ENCODE measurements at places on chromosomes 2 and 18. TPM values are rescaled to one million over a fixed set of nuclear protein-coding genes. Genes with fewer than 3 reads are reported as not detected.

CYTIP gene
- 0.35 TPM for total RNA-seq

DNA sequence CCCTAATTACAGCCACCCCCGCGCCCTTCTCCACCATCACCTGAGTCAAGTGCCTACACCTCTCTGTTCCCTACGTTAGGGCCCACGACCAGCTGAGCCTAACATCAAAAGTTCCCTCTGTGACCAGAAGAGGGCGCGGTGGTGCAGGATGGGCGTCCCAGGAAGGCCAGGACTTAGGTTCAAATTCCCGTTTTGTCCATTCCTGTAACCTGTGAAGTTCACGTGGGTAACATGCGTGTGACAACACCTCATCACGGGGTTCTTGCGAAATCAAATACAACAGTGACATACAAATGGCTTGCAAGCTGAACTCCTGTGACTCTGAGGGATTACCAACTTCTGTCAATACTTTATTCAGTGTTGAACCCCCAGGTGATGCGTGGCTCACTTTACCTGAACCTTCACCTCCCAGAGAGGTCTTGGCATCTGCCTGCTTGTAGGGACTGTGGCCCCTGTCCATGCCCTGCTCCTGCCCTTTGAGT is 207.9 kb downstream of the ARL4C start:
- H3K4me1 ChIP-seq = peaks cover 19% of the 10 kb centered on the region
- H3K27me3 ChIP-seq = no peaks in the 10 kb centered on the region
- no peak overlapping the region for H3K4me3 ChIP-seq
- no peak overlapping the region for H3K27ac ChIP-seq
- H3K36me3 ChIP-seq = no peaks in the 10 kb centered on the region

GRCh38 chr2:105297216-105297615 is 32.3 kb downstream of the TGFBRAP1 start:
- H3K36me3 ChIP-seq = peaks cover 3% of the 10 kb centered on the region
- no peak overlapping the region for H3K4me3 ChIP-seq
- no peak overlapping the region for H3K27ac ChIP-seq
- H3K27me3 ChIP-seq = no peaks in the 10 kb centered on the region
- DNase-seq = no peak
- peaks cover 20% of the 10 kb centered on the region for H3K4me1 ChIP-seq

RGPD4 gene
- total RNA-seq = 0.05 TPM

ALK gene
- total RNA-seq = 2.1 TPM

- peaks cover 21% of the 10 kb centered on the region for H3K4me1 ChIP-seq
- H3K27ac ChIP-seq = no peak overlapping the region
- H3K36me3 ChIP-seq = no peaks in the 10 kb centered on the region
- no peak for DNase-seq
- H3K27me3 ChIP-seq = no peaks in the 10 kb centered on the region
- no peak overlapping the region for H3K4me3 ChIP-seq
Observed at GRCh38 chr2:50431958-50432650, 599.8 kb downstream of the NRXN1 start.

ADAM23 gene
- 34.0 TPM for total RNA-seq

GRCh38 chr2:71826299-71826698 is 321.4 kb downstream of the CYP26B1 start:
- peaks cover 4% of the 10 kb centered on the region for H3K4me1 ChIP-seq
- DNase-seq = no peak
- no peak overlapping the region for H3K27ac ChIP-seq
- no peak overlapping the region for H3K4me3 ChIP-seq

DNA sequence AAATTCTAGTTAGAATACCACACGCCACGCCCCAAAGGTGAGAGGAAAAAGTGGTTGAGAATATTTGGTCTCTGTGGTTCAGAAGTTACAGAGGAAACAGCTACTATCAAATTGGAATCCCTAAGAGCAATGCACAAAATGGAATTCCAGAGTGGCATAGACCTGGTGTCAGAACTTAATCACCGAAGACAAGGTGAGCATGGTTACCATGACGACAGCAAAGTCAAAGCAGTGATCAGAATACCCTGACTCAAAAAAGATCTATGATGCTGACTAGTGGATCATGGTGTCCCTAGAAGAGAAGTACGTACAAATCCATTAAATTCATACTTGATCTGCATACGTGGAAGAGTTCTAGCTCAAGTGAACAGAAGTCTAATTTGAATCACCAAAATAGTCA is 14.5 kb downstream of the LRRTM4 start:
- H3K4me3 ChIP-seq = no peak overlapping the region
- no peak for DNase-seq
- no peaks in the 10 kb centered on the region for H3K27me3 ChIP-seq
- no peak overlapping the region for H3K27ac ChIP-seq

GRCh38 chr2:235836491-235836911 is 331.7 kb downstream of the GBX2 start:
- no peak overlapping the region for H3K4me3 ChIP-seq
- peaks cover 2% of the 10 kb centered on the region for H3K36me3 ChIP-seq
- no peaks in the 10 kb centered on the region for H3K27me3 ChIP-seq
- no peak for DNase-seq

IL1F10 gene
- not detected for total RNA-seq

LIMS3 gene
- total RNA-seq = 1.2 TPM

DNA sequence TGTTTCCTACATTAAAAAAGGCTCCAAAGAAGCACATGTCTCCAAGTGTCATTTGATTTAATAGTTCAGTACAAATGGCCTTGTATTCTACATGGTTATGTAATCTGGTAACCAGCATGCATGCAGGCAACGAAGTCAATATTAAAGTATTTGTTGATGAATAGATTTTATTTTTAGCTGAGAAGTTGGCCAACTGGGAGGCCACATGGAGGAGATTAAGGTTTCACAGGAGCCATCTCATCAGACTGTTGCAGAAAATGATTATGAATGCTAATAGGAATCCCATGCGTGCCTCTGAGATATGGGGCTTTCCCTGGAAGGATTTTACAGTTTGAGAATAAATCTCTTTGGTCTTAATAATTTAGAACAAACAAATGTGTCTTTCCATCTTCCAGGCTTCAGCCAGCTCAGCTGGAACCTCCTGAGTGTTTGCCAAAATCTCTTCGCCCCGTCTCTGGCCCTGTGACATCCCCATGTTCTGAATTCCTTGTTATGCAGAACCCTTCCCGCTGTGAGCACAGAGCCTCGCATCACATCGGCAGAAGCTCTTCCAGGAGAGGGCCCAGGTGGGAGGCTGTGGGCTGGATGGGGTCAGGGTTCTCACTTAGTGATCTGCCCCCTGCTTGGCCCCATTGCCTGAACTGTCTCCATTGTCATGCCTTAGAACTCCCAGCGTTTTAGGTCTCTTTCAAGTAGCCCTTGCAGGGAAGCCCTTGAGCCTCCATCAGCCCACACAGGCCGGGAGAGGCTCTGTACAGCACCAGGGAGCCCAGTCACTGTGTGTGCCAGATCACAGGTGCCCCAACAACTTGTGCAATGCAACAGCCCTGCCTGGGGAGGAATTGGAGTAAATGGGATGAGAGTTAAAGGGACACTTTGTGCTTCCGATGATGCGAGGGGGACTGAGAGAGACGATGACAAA is 190.5 kb upstream of the TWIST2 start:
- no peak for DNase-seq
- H3K27me3 ChIP-seq = no peaks in the 10 kb centered on the region
- H3K4me1 ChIP-seq = peaks cover 21% of the 10 kb centered on the region

GRCh38 chr2:6806604-6807003 is 59.1 kb downstream of the CMPK2 start:
- H3K4me1 ChIP-seq = peaks cover 42% of the 10 kb centered on the region
- peaks cover 3% of the 10 kb centered on the region for H3K27me3 ChIP-seq
- DNase-seq = no peak
- H3K4me3 ChIP-seq = no peak overlapping the region
- peaks cover 3% of the 10 kb centered on the region for H3K36me3 ChIP-seq

GRCh38 chr2:88016960-88017779 is 823 bp upstream of the RNU2-63P start:
- peak overlapping the region; percentile 100 for H3K27ac ChIP-seq
- H3K36me3 ChIP-seq = no peaks in the 10 kb centered on the region
- peaks cover 38% of the 10 kb centered on the region for H3K4me1 ChIP-seq

ANKRD53 gene
- 1.2 TPM for total RNA-seq

SULT1C2 gene
- total RNA-seq = 0.19 TPM

PLCL1 gene
- total RNA-seq = 0.32 TPM

DNA sequence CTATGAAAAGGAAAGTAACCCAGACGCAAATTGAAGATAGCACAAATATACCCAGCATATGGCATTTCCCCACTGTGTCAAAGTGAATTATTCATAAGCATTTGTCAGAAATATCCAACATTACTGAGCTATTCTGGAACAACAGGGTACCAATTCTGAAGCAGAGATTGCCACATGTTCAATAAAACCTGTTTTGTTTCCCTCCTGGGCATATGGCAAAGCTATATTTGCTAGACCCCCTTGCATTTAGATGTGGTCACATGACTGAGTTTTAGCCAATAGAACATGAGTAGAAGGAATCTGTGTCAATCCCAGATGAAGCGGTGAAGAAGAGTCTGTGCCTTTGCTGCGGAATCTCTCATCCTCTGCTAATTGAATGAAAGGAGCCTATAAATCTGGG is 296.4 kb upstream of the DLGAP1 start:
- H3K27me3 ChIP-seq = no peaks in the 10 kb centered on the region
- H3K36me3 ChIP-seq = peaks cover 1% of the 10 kb centered on the region
- DNase-seq = no peak
- no peak overlapping the region for H3K27ac ChIP-seq
- no peak overlapping the region for H3K4me3 ChIP-seq
- no peaks in the 10 kb centered on the region for H3K4me1 ChIP-seq

GRCh38 chr2:24972315-24972961 is 683 bp upstream of the DNAJC27 start:
- H3K36me3 ChIP-seq = no peaks in the 10 kb centered on the region
- H3K4me1 ChIP-seq = peaks cover 29% of the 10 kb centered on the region
- H3K27ac ChIP-seq = peak overlapping the region; percentile 100
- no peaks in the 10 kb centered on the region for H3K27me3 ChIP-seq
- H3K4me3 ChIP-seq = peak overlapping the region; percentile 99
- peak; percentile 13 for DNase-seq

GRCh38 chr18:56992777-56993176 is 154.1 kb upstream of the BOD1L2 start:
- no peaks in the 10 kb centered on the region for H3K36me3 ChIP-seq
- no peak for DNase-seq
- H3K27me3 ChIP-seq = no peaks in the 10 kb centered on the region
- H3K4me3 ChIP-seq = no peak overlapping the region
- H3K4me1 ChIP-seq = peaks cover 8% of the 10 kb centered on the region
- H3K27ac ChIP-seq = no peak overlapping the region

- peaks cover 15% of the 10 kb centered on the region for H3K36me3 ChIP-seq
- no peak for DNase-seq
- H3K4me1 ChIP-seq = no peaks in the 10 kb centered on the region
Observed at GRCh38 chr18:22667156-22667555, 249.4 kb upstream of the CTAGE1 start.

GRCh38 chr2:122261911-122262310 is 506.5 kb downstream of the TSN start:
- H3K36me3 ChIP-seq = no peaks in the 10 kb centered on the region
- no peak overlapping the region for H3K27ac ChIP-seq
- no peak for DNase-seq
- no peaks in the 10 kb centered on the region for H3K4me1 ChIP-seq

SFTPB gene
- total RNA-seq = not detected

- no peaks in the 10 kb centered on the region for H3K27me3 ChIP-seq
- no peak overlapping the region for H3K4me3 ChIP-seq
- H3K36me3 ChIP-seq = no peaks in the 10 kb centered on the region
- peaks cover 19% of the 10 kb centered on the region for H3K4me1 ChIP-seq
- no peak overlapping the region for H3K27ac ChIP-seq
- no peak for DNase-seq
Observed at GRCh38 chr18:11955239-11956029, 25.9 kb upstream of the IMPA2 start.

GRCh38 chr2:210049831-210050230 is 47.4 kb downstream of the RPE start:
- H3K4me1 ChIP-seq = no peaks in the 10 kb centered on the region
- peaks cover 28% of the 10 kb centered on the region for H3K36me3 ChIP-seq
- no peaks in the 10 kb centered on the region for H3K27me3 ChIP-seq
- no peak overlapping the region for H3K27ac ChIP-seq
- no peak overlapping the region for H3K4me3 ChIP-seq

GRCh38 chr2:157441072-157441454 is 2.8 kb downstream of the CYTIP start:
- DNase-seq = no peak
- no peak overlapping the region for H3K27ac ChIP-seq
- H3K36me3 ChIP-seq = no peaks in the 10 kb centered on the region
- no peaks in the 10 kb centered on the region for H3K4me1 ChIP-seq
- H3K27me3 ChIP-seq = no peaks in the 10 kb centered on the region

GRCh38 chr2:75493230-75493629 is 67.5 kb downstream of the EVA1A start:
- no peak overlapping the region for H3K27ac ChIP-seq
- H3K27me3 ChIP-seq = no peaks in the 10 kb centered on the region
- peaks cover 4% of the 10 kb centered on the region for H3K36me3 ChIP-seq
- DNase-seq = no peak
- H3K4me1 ChIP-seq = peaks cover 9% of the 10 kb centered on the region

All from neural crest cell (in vitro differentiated cells).